ENCODE measurements at places on chromosomes 6 and 20.

DNA sequence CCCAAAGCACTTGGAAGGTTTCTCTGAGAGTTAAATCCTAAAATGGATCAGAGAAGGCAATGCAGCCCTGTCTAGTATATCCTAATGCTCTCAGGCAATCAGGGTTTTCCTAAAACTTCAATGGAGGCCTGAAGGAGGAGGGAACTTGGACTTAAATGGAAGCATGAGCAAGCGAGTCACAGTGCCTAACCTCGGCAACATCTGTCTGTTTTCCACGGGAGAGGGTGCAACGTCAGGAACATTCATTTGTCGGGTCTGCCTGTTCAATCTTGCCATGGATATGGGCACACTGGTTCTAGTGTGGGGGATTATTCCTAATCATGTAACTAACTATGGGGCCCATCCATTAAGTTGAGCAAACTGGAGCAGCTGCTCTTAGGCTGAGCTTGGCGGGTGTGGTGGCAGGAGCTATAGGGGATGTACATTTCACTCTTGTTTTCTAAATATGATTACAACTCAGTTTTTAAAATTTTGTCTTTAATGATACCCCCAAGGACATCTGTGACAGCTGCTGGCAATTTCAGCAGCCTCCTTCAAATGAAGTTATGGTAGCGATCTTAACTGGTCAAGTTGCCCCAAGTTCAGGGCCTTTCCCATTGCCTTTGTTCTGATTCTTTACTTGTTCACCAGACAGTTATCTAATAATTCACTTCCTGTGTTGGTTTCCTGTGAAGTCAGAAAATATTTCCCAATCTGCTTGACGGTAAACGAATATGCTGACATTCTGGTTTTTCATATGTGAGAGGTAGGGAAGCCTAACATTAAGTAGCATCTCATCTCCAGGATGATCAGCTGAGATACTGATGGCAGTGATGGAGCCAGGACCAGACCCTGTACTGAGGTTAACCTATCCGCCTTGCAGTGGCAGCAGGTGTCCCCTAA, 21.6 kb downstream of the DSE start:
- DNase-seq: peak; percentile 50

- DNase-seq: no peak
These were observed 7.2 kb upstream of the PARD6B start for GRCh38 chr20:50724112-50724725.

DNA sequence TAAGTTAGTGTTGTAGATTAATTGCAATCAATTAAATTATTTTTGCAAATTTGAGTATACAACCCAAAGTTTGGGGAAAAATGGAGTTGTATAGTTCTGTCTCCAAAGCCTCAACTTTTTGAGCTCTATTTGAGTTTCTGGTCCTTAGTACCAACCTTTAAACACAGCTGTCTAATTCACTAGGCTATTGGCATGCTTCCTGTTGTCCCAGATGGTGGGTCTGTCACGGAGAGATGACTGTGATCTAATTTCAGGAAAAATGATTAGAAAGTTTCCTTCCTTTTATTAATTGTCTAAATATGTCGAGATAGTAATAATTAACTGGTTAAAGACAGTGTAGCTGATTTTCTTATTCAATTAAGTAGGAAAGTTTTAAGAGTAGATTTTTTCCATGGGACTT, 109.6 kb downstream of the SCAF8 start:
- no peak for DNase-seq

DNA sequence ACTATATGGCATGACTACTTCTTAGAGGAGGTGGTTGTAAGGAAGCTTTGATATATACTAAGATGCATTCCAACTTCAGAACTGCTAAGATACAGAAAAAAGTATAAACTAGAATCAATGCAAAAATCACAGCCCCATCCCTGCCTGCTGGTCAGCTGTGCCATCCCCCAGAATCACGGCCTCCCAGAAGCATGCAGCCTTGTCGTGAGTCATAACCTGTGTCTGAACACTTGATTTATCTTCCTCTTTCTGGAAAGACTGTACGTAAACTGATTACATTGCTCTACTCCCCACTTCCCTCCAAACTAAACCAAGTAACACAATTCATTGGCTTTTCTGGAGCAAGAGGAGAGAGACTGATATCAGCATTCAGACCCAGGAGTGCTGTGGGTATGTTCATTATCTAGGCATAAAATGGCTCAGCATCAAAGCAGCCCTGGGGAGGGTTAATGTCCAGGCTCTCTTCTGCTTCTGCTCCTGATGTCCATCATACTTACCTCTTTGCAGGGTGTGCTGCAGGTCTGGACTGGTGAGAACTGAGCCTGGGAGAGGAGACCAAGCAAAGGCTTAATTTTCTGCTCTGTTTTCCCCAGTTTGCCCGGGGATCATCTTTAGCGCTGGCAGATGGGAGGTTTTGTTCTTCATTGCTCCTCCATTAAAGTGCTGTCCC, 18.4 kb downstream of the SCP2D1 start:
- DNase-seq: no peak

DNA sequence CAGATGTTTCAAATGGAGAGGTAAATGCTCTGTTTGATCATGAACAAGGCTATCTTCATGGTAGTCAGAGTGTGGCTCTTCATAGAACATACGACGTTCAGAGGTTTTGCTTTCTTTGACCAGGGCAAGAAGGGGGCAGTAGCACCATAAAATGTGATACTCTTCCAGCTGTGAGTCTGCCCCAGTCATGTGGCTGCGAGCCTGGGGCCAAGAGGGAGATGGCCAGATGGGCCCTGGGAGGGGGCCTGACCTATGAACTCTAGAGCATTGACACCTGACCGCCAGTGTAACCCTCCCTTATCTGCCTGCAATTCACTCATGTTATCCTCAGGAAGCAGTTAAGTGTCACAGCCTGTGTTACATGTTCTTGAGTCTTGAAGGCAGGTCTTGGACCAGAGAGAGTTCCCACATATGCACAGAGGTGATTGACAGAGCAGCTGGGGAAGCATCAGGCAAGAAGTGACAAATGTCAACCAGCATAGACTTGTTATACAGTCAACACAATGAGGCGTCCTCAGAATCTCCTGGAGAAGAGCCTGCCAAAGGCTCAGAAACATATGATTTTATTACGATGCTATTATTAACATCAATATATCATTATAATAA, 55.0 kb downstream of the SCML4 start:
- DNase-seq: no peak

GRCh38 chr6:82204020-82204419, 43.5 kb downstream of the IBTK start:
- no peak for DNase-seq

GRCh38 chr6:111765763-111766162, 107.5 kb downstream of the FYN start:
- DNase-seq: no peak

DNA sequence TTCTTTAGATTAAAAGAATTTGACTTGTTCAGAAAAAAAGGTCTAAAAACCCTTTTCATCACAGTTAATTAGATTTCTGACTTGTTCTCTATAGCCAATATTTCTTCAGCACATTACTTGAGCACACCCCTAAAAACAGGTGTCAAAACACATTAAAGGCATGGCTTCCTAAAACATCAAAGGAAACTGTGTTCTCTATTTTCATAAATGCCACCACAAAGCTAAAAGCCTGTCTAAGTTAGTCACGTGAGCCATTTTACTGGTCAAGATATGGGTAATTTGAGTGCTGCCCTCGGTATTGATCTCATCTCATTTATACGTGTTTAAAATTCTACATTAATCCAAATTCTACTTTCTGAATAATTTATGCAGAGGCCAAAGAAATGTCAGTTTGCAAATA, 580.5 kb downstream of the HAO1 start:
- DNase-seq: no peak

DNA sequence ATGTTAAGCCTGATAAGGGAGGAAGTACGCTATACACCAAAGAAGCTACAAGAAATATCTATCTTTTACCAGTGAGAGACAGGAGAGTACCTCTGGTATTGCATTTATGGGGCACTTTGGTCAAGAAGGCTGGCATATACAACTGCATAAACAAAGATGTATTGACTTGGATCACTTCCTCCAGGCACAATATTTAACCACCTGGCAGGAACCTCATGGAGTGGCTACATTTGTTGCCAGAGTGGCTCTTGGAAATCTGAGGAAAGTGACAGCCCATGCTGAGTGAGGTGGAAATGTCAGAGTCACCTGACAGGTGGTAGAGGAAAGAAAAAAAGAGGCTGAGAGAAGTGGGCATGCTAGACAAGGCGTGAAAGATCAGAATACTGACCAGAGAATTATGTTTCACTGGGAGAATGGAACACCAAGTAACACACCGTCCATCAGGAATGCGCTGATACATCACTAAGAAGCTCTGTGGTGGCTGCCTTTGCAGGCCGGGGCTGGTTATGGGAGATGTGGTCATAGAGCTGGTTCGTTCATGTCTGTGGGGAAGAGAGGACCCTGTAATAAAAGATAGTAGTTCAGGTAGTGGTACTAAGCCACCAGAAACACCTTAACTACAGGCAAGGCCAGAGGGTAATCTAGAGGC, 61.4 kb upstream of the UFL1 start:
- DNase-seq: no peak

GRCh38 chr6:52130440-52130839, 43.0 kb upstream of the PKHD1 start:
- DNase-seq: no peak

- DNase-seq: no peak
These were observed 447.8 kb upstream of the JARID2 start for GRCh38 chr6:14797875-14798593.

- no peak for DNase-seq
These were observed 246.3 kb downstream of the ZFAND3 start for GRCh38 chr6:38065734-38066305.

DNA sequence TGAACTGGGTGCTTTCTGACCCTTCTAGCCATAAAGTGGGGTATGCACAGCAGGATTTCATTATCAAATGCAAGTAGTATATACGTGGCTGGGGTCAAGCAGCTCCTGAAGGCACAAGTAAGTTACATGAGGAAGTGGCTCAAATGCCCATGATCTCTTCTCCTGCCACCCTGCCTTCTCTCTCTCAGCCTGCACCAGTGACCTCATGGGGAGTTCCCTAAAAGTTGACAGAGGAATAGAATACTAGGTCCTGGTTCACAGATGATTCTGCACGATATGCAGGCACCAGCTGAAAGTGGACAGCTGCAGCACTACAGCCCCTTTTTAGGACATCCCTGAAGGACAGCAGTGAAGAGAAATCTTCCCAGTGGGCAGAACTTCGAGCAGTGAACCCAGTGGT, 282.0 kb downstream of the BCKDHB start:
- DNase-seq: no peak

- no peak for DNase-seq
These were observed 108.7 kb downstream of the MYB start for GRCh38 chr6:135289816-135290215.

DNA sequence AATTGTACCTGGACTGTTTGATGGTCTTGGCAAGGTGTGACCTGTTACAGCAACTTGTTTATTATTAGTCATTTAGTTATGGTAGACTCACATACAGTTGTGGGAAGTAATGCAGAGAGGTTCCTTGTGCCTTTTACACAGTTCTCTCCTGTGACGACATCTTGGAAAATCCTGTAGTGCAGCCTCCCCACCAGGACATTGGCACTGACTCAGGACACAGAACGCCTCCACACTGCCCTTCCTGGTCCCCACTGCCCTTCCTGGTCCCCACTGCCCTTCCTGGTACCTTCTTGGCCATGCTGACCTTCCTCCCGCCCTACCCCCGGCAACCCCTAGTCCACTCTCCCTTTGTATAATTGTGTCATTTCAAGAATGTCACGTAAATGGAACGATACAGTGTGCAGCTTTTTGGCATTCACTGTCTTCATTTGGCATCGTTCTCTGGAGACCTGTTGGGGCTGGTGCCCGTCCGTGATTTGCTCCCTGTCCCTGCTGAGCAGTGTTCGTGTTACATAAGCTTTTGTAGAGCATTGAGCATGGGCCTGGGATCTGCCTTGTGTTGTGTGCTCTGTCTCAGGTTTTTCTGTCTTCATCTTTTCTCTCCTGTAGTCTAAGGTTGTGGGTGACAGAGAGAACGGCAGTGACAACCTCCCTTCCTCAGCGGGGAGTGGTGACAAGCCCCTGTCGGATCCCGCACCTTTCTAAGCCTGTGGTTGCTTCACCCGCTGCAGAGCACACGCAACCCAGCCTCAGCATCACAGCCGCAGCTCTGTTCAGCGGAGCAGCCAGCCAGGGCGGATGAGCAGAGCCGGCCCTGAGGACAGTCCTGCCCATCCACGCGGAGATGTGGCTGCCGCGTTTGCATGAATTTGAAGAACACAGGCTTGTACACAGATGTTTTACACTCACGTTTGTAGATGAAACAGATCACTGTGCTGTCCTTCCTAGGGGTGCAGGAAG, 5.4 kb upstream of the DNAJC5 start:
- no peak for DNase-seq

GRCh38 chr20:36305602-36306551, at the start of gene DLGAP4:
Gene DLGAP4, plus strand, starts transcription at chr20:36306339. Its CDS starts 125,379 bp downstream, at chr20:36431718.
- no peak for DNase-seq

- DNase-seq: no peak
These were observed 2.8 kb upstream of the COL20A1 start for GRCh38 chr20:63290136-63290676.

- DNase-seq: no peak
These were observed 9.9 kb downstream of the BCL2L1 start for GRCh38 chr20:31712564-31713311.

GRCh38 chr20:47283411-47283810, 73.1 kb downstream of the ZMYND8 start:
- no peak for DNase-seq

DNA sequence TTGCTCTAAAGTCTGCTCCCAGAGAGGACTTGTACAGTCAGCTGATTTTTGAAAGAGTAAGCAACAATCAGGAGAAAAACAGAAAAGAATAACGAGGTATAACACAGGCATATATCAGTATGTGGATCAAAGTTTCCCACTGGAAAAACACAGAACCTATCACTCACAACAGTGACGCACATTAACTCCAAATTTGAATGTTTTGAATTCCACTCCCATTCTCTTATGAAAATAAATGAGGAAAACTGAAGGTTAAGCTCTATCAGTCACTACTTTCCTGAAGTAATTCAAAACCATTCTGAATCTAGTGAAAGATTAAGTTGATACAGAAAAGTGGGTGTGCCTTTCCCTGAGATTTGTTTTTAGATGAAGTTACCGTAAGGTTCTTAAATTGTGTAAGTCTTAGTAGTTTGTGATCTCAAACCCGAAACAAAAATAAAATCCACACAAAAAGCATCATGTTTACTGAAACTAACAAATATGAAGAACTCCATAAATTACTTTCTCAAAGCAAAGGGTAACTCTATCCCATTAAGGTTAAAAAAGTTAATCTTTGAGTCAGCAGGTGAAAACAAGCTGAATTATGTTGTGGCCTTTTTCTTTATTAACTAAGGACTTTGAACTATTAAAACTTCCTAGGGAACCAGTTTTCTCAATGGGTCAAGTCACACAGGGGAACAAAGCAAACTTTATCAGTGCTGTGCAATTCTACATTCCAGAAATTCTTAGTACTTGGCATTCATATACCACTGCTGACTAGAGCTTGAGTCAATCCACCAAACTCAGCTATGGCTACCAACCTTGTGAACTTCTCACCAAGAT, 115.7 kb downstream of the OGFRL1 start:
- DNase-seq: no peak
